ENCODE measurements at places on chromosomes 6 and 20.

GRCh38 chr6:23456396-23456795 is 669.6 kb upstream of the NRSN1 start:
- no peak for DNase-seq

DNA sequence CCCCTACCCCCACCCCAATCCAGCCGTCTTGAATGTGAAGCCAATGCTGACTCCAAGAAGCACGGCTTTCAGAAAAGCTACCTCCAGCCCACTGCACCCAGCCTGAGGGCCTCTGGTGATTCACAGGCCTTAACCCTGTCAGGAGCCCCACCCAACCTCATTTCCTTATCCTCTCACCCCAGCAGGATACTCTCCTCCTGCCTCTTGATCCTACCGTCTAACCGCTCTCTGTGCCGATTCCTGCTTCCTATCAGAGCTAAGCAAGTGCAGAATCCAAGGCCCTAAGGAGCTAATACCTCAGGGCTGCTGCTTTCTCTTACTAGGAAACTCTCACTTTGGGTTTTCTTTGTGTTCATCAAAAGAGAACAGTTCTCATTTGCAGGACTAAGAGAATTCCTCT is 47.2 kb downstream of the TRERF1 start:
- DNase-seq: no peak

- DNase-seq: no peak
Measured at GRCh38 chr6:150514806-150515380, 84.8 kb upstream of the PLEKHG1 start.

- no peak for DNase-seq
Measured at GRCh38 chr6:26158076-26158580, 70.9 kb downstream of the HFE start.

- no peak for DNase-seq
Measured at GRCh38 chr20:45496166-45496565, 19.3 kb downstream of the SPINT3 start.

DNA sequence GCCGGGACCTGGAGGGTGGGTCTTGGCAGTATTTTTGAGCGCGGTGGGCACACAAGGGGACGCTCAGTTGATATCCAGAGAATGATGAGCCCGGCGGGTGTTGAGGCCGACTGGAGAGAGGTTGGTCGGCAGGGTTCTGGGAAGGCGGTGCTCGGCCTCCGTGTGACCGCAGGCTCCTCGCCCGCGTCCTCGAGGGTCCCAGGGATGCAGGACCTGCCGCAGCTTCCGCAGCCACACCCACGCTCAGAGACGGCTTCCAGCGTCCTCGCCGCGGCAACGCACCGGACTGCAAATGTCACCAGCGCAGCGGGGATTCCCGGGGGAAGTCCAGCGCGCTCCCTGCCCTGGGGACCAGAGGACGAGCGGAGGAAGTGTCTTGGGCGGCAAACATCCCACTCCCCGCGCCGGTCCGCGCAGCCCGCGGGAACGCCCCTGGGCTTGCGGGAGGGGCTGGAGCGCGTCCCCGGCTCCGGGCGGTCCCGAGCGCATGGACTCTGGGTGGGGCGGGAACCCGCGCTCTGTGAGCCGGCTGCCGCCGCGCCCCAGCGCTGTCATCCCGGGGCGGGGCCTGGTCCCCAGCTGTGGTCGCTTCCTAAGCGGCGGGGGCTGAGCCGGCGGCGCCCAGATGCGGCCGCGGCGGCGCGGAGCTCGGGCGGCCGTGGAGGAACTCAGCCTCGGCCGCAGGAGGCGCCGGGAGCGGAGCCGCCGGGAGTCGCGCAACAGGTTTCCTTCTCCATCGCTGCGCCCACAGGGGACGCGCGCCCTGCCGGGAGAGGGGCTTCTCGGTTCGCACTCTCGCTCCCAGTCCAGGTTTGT is at the start of gene STX11:
TSS of gene STX11 (plus strand) at position 624 of the 816 bp plus-strand sequence. CDS start 36,111 bp downstream, outside the sequence.
- DNase-seq: peak; percentile 20

DNA sequence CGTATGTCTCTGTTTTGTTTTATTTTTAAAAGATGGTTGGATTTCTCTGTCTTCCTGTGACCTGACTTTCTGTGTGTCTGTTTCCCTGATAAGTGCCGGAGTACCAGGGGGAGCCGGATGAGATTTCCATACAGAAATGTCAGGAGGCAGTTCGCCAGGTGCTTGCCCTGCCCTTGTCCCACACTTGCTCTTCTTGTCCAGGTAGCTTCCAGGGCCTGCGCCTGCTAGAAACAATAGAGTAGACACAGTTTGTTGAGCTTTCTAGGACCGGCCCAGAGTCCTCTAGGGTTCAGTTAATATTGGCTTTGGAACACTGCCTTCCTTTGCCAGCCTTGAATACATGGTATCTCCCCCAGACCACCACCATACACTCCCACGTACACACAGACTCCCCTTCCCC is 3.9 kb downstream of the ITPA start:
- DNase-seq: no peak

- DNase-seq: no peak
Measured at GRCh38 chr6:14141351-14142062, 23.9 kb downstream of the CD83 start.

- no peak for DNase-seq
Measured at GRCh38 chr6:119590066-119590465, 240.5 kb upstream of the MAN1A1 start.

- no peak for DNase-seq
Measured at GRCh38 chr20:36030149-36030548, 61.8 kb downstream of the CNBD2 start.

- DNase-seq: no peak
Measured at GRCh38 chr6:138037009-138037504, 70.2 kb downstream of the PERP start.

DNA sequence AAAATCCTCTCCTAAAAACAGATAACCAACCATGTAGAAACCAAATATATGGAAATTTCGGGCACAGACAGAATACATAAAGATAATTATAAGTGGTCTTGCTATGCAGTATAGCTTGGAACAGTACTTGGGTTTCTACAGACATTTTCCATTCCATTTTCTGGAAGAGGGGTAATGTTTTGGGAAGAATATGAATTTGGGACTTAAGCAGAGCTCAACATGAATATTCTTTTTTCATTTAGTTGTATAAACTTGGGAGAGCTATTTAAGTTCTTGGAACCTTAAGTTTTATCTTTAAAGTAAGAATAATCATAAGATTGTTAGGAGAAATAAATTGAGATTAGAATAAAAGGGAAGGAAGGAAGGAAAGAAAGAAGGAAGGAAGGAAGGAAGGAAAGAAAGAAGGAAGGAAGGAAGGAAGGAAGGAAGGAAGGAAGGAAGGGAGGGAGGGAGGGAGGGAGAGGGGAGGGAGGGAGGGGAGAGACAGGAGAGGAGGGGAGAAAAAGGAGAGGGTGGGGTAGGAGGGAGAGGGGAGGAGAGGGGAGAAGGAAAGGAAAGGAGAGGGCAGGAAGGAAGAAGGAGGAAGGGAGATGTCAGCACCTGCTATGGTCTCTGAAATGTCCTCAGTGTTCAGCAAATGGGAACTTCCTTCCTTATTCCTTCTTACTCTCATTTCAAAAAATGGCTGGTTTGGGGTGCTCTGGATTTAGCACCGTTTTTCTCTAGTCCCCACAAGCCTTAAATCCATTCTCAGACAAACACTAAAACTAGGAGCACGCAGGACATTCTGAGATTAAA is 248.3 kb downstream of the LY86 start:
- no peak for DNase-seq

DNA sequence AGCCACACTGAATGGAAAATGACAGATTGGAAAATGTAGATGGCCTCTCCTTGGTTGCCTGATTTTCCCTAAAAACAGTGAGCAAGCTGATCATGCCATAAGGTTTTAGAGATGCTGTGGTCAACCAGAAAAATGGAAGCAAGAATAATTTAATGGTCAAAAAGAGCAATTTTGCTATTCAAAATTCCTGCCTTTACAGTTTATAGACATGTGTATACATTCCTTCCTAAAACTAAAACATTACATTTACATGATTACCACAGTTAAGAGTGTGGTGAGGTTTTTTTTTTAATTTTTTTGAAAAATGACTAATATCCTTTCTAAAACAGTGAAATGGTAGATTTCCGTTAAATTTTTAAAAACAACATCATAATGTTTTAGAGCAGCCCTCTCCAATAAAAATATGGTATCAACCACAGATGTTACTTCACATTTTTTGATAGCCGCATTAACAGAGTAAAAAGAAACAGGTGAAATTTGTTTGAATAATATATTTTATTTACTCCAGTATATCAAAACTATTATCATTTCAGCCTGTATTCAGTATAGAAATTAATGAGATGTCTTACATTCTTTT is 407.0 kb upstream of the SOX4 start:
- DNase-seq: no peak

DNA sequence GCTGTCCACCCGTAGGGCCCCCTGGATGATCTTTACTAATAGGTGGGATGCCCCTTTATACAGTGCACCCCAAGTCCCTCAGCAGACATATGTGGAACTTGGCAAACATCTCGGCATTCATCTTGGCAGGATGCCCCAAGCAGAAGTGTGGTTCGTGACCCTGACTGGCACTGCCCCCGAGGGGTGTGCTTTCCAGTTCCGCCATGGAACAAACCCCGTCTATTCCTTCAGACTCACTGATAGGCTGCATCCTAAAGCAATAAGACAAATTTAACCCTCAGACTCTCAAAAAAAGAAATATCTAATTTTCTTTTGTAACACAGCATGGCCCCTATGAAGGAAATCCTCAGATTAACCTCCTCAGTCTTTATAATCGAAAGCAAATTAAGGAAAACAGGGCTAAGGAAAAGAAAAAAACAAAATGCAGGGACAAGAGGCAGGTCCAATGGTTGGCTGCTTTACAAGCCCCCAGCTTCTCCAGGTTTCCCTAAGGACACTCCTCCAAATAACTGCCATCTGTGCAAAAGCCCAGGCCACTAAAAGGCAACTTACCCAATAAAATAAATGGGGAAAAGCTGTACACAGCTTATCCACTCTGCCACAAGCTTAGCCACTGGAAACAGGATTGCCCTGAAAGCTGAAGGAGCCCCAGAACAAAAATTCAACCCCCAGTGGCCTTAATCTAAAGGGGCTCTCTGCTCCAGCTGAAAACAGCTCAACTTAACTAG is 30.5 kb upstream of the RIPK1 start:
- DNase-seq: no peak

GRCh38 chr20:56014998-56015397 is 9.7 kb upstream of the CBLN4 start:
- no peak for DNase-seq

GRCh38 chr6:116866281-116866871 is 10.7 kb upstream of the RFX6 start:
- DNase-seq: no peak

DNA sequence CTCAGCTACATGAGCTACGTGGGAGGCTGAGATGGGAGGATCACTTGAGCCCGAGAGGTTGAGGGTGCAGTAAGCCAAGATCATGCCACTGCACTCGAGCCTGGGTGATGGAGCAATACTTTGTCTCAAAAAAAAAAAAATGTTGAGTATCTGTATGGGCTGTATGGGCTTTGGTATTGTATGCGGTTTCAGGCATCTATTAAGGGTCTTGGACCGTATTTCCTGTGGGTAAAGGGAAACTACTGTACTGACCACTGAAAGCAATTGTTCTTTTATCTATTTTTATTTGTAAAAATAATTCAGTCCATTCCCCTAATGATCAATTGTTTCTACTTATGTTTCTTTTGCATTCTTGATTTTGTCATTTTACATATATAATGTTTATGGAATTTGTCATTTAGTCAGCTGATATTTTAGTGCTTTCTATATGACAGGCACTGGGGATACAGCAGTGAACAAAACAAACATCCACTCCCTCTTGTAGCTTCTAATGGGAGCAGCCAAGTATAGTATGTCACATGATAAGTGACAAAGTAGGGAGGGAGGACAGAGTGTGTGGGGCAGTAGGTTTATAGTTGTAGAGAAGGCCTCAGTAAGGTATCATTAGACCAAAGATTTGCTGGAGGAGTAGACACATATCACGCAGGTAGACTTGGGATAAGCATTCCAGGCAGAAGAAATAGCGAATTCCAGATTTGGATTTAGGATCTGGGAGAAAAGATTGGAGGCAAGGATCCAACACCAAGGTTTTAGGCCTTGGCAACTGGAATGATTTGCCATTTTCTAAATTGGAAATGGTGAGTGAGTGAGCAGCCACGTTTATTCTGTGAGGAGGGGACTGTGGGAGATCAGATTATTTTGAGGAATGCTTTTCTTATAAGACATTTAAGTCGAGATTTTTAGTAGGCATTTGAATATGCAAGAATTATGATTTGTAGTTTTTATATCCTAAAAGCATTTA is 6.0 kb downstream of the PCMT1 start:
- no peak for DNase-seq

- DNase-seq: no peak
Measured at GRCh38 chr6:84772428-84773132, 8.2 kb upstream of the TBX18 start.

DNA sequence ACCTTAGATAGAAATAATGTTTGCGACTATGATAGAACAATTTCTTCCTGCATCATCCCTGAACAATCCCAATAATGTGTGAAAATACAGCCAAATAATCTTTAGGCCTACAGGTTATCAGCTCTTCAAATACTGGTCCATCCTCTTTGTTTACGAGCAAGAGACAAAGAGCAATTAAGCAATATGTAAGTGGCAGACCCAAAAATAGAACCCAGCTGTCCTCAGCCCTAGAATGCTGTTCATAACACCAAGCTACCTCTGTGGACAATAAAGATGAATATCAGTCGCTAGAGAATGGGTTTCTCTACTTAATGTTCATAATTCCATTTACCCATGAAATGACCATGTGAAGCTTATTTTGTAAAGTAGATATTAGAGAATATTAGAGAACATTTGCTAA is 28.4 kb upstream of the OSTM1 start:
- no peak for DNase-seq

DNA sequence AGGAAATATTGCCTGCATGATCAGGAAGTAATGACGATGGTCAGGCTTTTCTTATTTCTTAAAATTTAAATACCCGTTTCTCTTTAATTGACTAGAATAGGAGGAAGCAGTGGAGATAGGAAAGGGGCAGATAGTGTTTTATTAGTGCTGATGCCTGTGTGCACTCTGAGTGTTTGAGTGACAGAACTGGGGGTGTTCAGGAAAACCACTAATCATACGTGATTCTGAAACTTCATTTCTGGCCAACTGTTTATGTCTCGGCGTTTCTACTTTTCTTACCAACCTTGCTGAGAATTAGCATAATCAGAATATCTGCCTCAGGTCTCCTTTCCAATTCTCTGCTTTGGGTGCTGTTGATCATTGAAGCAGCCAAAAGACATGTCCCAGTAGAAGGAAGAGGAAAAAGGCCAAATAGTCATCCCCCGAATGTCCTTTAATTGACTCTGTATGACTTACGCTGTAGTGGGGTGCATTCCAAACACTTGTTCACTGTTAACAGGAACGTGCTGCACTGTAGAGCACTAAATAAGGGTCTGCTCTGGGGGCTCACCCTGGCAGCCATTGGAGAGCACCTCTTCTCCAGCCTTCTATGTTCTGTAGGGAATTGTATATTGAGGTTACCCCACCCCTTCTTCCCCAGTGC is 152.9 kb downstream of the JARID2 start:
- DNase-seq: no peak
